ENCODE measurements at places on chromosomes 4 and X. TPM values are rescaled to one million over a fixed set of nuclear protein-coding genes. Genes with fewer than 3 reads are reported as not detected.

The SMIM10 gene
- 5.5 TPM for polyA plus RNA-seq

The FAAH2 gene
- 2.0 TPM for polyA plus RNA-seq

The PRKX gene
- 24.2 TPM for polyA plus RNA-seq

The MAGIX gene
- 10.0 TPM for polyA plus RNA-seq

The P2RY4 gene
- polyA plus RNA-seq = 0.17 TPM

The BTC gene
- 0.79 TPM for polyA plus RNA-seq

The HPSE gene
- not detected for polyA plus RNA-seq

The SLC6A8 gene
- 35.8 TPM for polyA plus RNA-seq
